H9 (cell line): ENCODE measurements at places on chromosomes 11 and 22.
A peak's percentile ranks its signal among the peaks of the same experiment; 100 is the strongest.

DNA sequence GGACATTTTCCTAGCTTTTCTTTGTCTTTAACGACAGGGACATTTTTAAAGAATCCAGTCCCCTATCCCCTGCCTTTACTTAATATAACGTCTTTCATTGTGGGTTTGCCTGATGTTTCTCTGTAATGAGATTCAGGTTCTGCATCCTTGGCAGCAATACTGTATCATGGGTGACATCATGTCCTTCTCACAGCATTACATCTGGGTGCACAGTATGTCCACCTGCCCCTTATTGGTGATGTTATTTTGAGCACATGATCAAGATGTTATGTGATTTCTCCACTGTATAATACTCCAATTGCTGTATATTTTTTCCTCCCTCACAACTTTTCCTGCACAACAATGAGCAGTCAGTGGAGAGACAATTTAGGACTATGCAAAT lies 9.7 kb upstream of the STK33 start:
- DNase-seq = no peak

GRCh38 chr22:36301384-36301828 lies 48.5 kb downstream of the APOL1 start:
- DNase-seq = peak; percentile 93

- DNase-seq = peak; percentile 67
These were observed 13.2 kb downstream of the POLA2 start for GRCh38 chr11:65274735-65275682.

DNA sequence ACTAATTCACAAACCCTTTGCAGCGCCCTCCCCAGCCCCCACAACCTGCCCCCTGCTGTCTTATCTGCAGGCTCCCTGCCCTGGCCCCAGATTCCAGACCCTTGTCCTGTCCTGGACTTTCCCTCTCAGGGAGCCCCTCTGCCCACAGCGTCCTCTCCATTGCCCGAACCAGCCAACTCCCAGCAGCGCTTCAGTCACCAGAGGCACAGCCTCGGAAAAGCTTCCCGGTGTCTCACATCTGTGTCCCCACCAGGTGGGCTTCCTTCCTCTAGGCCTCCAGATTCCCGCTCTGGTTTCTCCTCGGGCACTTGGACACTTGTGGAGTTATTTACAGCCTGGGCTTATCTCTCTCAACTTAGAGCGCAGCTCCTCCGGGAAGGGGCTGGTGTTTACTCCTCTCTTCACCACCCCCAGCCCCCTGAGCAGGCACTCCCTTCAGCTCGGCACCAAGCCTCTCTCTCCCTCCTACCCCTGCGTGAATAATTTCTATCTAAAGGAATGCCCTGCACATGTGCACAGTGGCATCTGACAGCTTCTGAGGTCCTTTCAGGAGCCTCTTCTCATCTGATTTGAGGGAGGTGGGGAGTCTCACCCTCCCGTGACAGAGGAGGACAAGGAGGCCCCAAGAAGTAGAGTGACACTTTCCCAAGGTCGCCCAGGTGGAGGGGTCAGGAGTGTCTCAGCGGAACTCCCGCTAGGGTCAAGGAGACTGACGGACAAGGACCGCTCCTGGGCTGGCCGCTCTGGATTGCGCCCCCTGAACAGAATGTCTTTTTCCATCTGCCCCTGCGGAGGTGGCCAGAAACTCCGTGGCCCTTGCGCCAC lies 838 bp downstream of the WNT11 start:
- no peak for DNase-seq

GRCh38 chr11:12186701-12187100 lies 76.3 kb downstream of the MICAL2 start:
- no peak for DNase-seq

DNA sequence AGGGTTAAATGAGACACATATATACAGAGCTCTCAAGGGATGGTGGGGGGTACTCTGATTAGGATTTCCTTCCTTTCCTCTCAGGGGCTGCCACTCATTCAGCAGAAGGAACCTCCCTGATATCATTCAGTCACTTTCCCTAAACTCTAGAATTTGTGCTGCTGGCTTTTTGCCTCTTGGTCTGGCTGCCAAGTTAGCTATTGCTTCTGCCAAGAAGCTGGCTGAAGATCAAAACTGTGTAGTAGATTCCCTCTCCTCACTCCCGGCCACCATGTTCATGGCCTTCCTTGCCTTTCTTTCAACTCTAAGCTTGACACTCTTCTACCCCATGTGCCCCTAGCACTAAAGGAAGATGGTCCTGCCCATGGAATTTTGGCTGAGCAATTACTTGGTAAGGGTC lies 18.7 kb downstream of the SLC6A5 start:
- DNase-seq = no peak

DNA sequence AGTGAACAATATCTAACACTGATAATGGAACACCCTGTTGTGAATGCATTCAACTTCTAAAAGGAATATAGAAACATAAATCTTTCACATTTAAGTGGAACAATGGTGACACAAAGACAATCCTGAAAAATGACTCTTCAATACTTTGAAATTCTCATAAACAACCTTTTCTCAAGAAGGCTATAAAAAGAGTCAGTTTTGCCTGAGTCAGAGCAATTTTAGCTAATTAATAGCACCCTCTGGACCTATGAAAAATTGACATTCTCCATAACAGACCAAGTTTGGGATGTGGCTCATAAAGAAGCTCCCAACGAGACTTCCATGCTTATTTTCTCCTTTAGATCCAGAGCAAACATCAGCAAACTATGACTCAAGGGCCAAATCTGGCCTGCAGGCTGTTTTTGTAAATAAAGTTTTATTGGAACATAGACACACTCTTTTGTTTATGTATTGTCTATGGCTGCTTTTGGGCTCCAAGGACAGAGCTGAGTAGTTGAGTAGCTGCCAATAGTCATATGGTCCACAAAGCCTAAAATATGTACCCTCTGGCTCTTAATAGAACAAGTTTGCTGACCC lies 108.0 kb downstream of the MAML2 start:
- no peak for DNase-seq

GRCh38 chr11:77046060-77046501 lies 11.9 kb downstream of the B3GNT6 start:
- DNase-seq = peak; percentile 78

GRCh38 chr11:78851878-78852586 lies 277.4 kb upstream of the NARS2 start:
- no peak for DNase-seq

- DNase-seq = no peak
These were observed 5.2 kb downstream of the ZBED4 start for GRCh38 chr22:49858827-49859226.

DNA sequence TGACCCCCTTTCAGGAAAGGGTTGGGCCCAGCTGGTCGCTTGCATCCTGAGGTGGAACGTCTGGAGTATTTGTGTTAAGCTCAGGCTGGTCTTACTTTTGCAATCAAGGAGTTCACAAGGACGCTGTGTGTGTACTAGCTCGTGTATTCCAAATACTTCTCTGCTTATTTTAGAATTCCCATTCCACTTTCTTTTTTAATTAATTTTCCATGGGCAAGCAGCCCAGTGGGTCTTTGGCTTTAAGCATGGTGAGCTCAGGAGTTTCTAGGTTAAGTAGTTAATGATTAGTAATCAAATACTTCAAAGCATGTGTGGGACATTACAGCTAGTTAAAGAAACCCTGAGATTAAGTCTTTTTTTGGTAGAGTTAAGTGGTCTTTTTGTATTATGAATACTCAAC lies 68.6 kb downstream of the CSNK2A3 start:
- no peak for DNase-seq

DNA sequence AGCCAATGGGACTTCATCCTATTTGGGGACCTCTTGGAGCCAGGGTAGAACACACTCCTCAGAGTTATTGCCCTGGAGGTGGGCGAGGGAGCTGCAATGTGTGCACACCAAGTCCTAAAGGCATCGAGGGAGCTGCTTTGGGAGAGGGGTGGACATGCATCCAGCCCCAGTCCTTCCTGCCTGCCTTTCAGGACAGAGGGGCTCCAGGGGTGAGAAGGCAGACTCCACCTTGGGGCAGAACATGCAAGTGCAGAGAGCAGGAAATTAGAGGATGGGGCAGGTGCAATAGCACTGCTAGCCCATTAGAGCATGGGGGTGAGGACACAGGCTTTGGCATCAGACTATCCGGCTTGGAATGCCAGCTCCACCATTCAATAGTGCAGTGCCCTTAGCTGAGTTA lies 288.5 kb downstream of the OPCML start:
- peak; percentile 70 for DNase-seq

- no peak for DNase-seq
These were observed 189.0 kb upstream of the SYT13 start for GRCh38 chr11:45475173-45475572.

DNA sequence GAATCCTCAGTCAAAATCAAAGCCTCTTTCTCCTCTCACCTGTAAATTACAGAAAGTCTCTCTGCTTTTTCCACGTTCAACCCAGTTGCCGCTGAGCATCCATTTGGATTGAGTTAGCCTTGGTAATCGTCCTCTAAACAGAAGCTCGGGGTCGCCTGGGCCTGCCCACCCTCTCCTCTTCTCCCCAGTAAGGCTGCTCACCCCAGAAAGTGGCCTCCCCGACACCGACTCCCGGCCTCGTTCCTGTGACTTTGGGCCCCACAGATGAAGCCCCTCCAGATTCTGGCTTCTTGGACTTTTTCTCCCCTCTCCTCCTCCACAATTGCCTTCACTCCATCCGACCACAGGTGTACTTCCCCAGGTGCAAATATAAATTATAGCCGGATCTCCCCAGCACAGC lies 1500.0 kb downstream of the BRD1 start:
- DNase-seq = no peak

DNA sequence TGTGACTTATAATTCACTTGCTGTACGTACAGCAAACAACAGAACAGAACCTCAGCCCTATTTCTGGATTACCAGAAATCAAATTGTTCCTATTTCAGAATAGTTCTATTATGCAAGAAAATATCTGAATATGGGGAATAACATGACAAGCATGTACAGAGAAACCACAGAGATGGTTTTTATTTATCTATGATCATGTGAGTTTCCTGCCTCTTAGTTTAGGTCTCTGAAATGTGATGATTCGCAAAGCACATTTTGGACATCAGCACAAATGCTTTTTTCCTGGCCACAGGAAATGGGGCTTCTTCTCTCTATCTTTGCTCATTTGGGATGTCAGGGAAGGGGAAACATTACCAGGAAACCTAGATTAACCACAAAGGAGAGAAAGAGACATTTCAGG lies 266.7 kb upstream of the CTSC start:
- no peak for DNase-seq

GRCh38 chr22:26426924-26427323 lies 2.1 kb upstream of the ASPHD2 start:
- DNase-seq = no peak

GRCh38 chr11:114400216-114400914 lies at the start of the genes C11orf71 and RBM7:
C11orf71 (minus strand) TSS chr11:114400511; CDS start chr11:114400331, 180 bp downstream.
RBM7 (plus strand) TSS chr11:114400666; CDS start chr11:114400672, 6 bp downstream.
- DNase-seq = peak; percentile 96

- DNase-seq = no peak
These were observed 605.6 kb downstream of the SOX6 start for GRCh38 chr11:15750535-15751308.

GRCh38 chr11:86708669-86709068 lies 36.3 kb upstream of the ME3 start:
- DNase-seq = no peak

DNA sequence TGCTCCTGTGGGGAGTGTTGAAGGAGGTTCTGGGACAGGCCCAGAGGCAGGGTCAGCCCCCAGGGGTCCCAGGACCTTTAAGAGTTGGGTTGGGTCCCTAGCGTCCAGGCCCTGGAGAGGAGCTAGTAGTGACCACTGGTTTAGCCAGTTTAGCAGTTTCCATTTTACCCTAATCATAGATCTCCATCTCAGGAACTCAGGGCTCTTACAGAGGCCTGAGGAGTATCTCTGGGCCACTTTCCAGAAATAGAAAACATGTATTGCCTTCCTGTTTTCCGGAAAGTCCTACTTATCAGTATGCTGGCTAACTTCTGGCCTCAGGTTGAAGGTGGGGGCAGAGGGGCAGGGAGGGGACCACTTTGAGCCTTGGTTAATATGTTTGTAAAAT lies 13.5 kb downstream of the NCF4 start:
- DNase-seq = no peak

- DNase-seq = no peak
These were observed 64.0 kb upstream of the CCDC90B start for GRCh38 chr11:83350187-83350586.

GRCh38 chr11:78196661-78197091 lies 8.0 kb downstream of the USP35 start:
- no peak for DNase-seq

DNA sequence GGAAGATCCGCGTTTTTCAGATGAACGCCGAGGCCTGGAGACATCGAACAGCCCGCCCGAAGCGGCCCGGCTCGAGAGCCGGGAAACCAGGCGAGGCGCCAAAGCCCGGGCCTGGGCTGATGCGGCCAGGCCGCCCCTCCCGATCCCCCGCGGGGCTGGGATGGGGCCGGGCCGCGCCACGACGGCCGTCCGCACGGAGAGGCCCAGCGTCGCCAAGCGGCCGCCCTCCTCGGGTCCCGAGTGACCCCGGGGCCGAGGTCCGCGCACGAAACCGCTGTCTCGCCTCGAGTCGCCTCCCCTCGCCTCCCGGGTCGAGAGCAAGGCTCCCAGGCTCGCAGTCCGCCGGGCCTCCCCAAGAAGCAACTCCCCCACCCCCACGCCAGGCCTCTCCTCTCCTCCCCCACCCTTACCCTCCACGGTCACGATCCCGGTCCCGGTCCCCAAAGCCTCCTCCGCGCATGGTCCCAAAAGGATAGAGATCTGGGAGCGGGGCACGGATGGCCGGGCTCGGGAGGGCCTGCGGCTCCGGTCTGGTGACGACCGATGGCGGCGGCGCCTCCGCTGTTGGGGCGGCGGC lies 482 bp downstream of the DDX17 start:
- DNase-seq = no peak

DNA sequence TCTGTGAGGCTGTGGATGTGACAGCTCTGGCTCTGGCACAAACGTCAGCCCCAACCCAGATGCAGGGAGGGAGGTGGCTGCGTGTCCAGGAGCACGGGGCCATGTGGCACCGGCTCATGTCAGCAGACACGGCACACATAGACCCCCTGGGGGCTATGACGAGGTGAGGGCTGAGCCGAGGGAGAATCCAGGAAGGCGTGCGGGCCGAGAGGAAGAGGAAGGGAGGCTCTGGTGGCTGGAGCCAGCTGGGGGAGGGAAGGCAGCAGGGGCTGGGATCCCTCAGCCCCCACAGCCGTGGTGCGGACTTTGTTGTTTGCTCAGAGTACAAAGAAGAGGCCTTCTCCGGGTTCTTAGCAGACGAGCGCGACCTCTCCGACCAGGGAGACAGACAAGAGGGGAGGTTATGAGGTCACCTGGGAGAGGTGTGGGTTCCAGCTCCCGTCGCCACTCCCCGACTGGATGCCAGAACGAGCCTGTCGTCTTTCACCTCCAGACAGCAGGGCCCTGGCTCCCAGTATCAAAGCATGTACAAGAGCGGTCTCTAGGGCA lies 46.1 kb downstream of the CDKN1C start:
- DNase-seq = no peak

DNA sequence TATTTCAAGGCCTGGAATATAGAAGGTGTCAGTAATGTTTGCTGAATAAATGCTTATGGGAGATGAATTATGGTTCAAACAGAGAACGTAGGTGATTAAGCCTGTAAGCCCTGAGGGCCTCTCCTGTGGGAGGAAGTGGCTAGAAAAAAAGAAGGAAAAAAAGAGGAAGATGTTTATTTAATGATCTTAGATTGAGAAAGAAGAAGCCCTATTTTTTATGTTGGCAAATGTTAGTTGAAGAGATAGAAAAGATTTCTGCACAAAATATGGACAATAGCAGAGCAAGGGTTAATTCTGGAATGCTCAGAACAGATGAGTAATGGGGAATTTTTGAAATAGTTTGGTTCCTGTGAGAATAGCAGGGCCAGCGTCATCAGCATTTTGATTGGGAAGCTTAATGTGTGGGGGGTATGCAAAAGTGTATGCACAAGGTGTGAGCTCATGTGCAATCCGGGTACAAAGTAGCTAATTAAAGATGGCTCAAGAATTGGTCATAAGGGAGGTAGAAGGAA lies 95.7 kb downstream of the TEAD1 start:
- DNase-seq = no peak
